Fibroblast of skin of left quadriceps (primary cell): ENCODE measurements at places on chromosomes 5 and 9.

- no peak for DNase-seq
Observed at GRCh38 chr5:61828856-61829255, 477.1 kb upstream of the KIF2A start.

DNA sequence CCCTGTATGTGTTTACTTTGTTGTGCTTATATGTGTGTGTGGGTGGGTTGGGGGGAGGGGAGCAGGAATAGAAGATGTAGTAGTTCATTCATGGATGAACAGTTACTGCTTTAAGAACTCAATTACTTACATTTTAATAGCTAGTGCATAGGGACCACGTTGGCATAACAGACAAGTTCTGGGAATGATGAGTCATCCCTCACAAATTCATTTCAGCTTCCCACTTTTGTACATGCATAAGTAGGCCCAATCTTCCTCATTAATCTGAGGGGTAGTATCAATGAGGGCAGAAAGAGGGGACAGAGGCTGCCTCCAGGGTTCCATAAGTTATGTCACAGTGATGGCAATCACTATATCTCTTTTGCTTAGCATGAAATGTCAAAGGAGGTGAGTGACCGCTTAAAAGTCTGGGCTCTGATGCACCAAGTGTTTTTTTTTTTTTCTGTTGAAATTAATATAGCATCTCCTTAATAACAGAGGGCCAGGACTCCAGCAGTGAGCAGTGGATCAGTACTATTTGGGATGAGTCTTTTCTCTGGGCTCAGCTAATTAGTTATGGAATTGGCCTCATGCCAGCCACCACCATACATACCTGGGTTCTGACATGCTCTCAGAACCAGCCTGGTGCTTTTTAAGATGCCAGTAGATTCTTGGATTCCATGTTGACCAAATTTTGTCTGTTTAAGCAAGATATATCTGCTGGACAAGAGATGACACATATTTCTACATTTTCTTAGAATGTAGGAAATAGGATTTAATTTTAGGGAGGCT is 37.1 kb downstream of the PRDM6 start:
- no peak for DNase-seq

- no peak for DNase-seq
Observed at GRCh38 chr5:138111937-138112336, 27.3 kb downstream of the NME5 start.

GRCh38 chr5:52846182-52846842 is 58.6 kb downstream of the ITGA1 start:
- DNase-seq: peak; percentile 42

DNA sequence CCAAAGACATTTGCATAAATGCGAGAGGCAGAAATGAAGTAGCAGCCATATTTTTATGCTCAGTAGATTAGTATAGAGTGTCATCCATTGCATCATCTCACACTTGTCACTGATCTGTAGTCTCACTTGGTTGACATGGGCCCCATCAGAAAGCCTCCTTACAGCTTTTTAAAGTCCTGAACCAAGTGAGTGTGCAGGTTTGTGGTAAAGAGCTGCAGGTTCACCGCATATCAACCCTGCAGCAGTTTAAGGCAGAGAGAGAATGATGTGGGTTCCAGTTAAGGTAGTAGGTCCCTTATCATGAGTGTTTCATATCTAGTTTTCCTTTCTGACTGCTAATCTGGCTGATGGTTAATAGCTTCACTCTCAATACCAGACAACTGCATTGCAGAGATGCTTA is 1080.3 kb downstream of the NR2F1-AS1 start:
- DNase-seq: no peak

DNA sequence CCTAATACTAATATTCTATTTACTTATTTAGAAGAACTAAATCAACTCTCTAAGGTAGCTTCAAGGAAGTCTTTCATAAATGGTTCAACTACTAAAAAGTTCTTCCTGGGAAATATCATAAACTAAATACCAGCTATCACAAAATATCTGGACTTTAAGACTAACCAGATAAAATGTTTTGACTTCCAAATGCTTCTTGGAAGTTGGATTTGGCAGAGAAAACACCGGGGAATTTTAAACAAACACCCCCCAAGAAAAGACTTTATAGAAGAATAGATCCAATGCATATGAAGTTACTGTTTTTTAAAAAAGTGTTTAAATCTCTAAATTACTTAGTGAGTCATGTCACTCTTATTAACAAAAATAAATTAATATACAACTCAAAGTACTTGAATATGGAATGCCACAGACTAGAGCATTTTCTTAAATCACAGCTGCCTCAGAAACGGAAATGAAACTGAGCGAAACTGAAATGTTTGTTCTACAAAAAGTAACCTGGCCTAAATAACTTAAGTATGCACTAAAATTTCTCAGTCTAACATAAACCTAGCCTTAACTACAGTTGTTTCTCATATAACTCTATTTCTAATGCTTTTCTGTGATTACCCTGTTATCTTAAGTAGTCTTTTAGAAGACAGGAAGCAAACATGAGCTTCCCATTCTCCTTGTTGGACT is 6.8 kb downstream of the ABCA1 start:
- DNase-seq: no peak

DNA sequence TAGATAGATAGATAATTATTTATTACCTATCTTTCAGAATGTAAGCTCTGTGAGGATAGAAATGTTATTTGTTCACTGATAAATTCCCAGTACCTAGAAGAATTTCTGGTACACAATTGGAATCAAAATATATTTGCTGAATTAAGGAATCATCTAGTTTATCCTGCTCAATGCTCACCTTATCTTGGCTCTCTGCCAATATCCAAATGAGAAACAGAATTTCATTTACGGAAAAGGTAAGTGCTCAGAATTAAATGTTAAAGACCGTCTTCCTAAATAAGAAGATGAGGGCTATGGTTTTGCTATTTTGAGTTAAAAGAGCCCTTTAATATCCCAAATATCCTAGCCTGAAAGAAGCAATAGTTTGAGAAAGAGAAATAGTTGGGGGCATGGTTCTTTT is 232.1 kb upstream of the PDE4D start:
- DNase-seq: no peak

- no peak for DNase-seq
Observed at GRCh38 chr5:111755942-111756381, 1.0 kb downstream of the NREP start.

GRCh38 chr9:113638897-113639296 is 175.4 kb downstream of the RGS3 start:
- no peak for DNase-seq
